ENCODE measurements at places on chromosomes 7 and 10. TPM values are rescaled to one million over a fixed set of nuclear protein-coding genes. Genes with fewer than 3 reads are reported as not detected.

DNA sequence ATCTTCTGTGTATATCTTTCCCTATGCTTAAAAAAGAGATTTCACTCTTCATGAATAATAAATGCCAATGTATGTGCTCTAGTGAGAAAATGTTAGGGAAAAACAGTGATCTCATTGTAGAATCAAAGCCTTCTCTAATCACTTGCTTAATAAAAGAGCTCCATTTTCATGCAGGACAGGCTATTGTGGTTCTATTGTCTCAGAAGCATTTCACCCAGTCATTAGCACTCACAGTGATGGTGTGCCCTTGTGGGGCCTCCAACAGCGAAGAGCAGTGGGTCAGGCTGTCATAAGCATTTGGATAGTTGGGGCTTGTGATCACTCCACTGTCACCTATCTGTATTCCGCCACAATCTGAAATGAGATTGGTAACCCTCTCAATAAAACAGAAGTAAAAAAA is 83.9 kb upstream of the RSU1 start:
- DNase-seq: no peak
- H3K36me3 ChIP-seq: peaks cover 19% of the 10 kb centered on the region
- peaks cover 5% of the 10 kb centered on the region for H3K4me1 ChIP-seq

- no peaks in the 10 kb centered on the region for H3K27me3 ChIP-seq
- no peak overlapping the region for H3K4me3 ChIP-seq
- no peak overlapping the region for H3K27ac ChIP-seq
- H3K36me3 ChIP-seq: no peaks in the 10 kb centered on the region
- no peak for DNase-seq
- H3K4me1 ChIP-seq: no peaks in the 10 kb centered on the region
Observed at GRCh38 chr10:76422769-76423168, 991.3 kb downstream of the LRMDA start.

DNA sequence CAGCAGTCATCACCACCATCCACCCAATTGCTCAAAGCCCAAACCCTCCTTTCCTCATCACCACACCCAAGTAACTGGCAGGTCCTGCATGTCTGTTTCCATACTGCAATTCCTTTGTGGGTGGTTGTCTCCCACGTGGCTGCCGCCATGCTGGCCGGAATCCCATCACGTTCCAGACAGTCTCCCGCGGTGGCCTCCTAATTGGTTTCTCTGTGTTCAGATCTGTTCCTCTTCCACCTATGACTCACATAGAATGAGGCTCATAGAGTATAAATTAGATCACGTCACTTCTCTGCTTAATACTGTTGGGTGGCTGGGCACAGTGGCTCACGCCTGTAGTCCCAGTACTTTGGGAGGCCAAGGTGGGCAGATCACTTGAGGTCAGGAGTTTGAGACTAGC is 813.0 kb downstream of the TYW1 start:
- no peak for DNase-seq
- H3K4me3 ChIP-seq: no peak overlapping the region
- H3K27me3 ChIP-seq: no peaks in the 10 kb centered on the region
- H3K36me3 ChIP-seq: no peaks in the 10 kb centered on the region
- no peaks in the 10 kb centered on the region for H3K4me1 ChIP-seq

GRCh38 chr7:6205971-6206660 is 66.3 kb downstream of the CYTH3 start:
- DNase-seq: no peak
- H3K36me3 ChIP-seq: no peaks in the 10 kb centered on the region
- no peak overlapping the region for H3K4me3 ChIP-seq
- no peak overlapping the region for H3K27ac ChIP-seq

DNA sequence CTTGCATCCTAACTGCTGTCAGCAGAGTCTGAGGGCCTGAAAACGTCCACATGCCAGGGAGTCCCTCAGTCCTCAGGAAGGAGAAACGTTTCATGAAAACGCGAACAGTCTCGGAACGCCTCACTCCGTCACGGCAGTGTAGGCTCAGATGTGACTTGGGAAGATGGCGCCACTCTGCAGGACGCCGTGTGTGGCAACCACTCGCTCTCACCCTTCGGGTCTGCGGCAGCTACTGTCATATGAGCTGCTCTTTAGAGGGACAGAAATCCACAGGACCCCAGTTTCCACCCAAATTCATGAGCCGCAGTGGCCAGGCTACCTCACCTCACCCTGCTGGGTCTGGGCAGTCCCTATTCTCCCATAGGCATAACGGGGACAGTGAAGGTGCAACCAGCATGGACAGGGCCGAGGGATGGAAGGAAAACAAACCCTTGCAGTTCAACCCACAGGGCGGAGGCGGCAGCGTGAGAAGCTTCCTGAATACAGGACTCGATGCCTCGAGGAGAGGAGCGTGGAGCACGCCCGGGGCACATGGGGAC is 438.3 kb downstream of the DNAJB6 start:
- no peaks in the 10 kb centered on the region for H3K4me1 ChIP-seq
- no peak overlapping the region for H3K27ac ChIP-seq
- no peak overlapping the region for H3K4me3 ChIP-seq

GPR37 gene
- not detected for total RNA-seq

DNA sequence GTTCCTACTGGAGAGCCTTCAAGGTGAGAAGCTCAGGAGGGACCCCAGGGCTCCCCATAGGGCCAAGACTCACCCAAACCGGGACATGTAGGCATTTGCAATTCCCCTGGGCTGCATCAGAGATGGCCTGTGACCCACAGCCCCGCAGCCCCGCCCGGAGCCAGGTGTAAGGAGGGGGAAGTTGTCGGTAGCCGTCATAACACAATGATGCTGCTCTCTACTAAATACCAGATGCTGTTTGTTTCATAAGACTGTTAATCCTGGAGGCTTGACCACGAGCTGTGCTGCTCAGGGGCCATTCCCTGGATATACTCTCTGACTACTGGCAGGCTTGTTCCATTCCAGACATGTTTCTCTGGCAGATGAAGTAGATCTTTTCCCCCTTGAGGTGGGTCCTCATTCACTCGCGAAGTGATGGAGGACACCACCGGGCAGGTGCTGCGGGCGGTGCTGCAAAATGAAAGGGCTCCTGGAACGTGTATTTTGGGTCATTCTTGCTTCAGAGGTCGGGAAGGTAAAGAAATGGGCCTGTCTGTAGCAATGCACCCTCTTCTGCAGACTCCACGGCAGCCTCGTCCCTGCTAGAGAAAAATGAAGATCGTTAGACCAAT is 61.1 kb downstream of the MKI67 start:
- H3K4me3 ChIP-seq: no peak overlapping the region
- no peak for DNase-seq
- peak overlapping the region; percentile 93 for H3K27ac ChIP-seq
- H3K27me3 ChIP-seq: no peaks in the 10 kb centered on the region

PDLIM1 gene
- 0.33 TPM for total RNA-seq

DNA sequence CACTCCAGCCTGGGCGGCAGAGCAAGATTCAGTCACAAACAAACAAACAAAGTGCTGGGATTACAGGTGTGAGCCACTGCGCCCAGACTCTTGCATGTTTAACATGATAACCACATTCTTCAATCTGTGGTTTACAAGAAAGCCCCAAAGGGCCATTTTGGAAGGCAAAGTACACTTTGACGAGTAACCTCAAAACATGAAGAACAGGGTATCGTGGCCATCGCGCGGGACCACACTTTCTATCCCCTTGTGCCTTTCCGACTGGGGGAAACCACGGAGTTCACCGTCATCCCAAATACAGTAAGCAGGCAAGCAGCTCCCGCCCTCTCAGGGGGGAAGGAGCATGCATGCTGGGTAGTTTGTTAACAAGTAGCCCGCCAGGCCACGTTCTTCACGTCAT is 125.2 kb downstream of the RNF216 start:
- H3K27me3 ChIP-seq: no peaks in the 10 kb centered on the region
- H3K4me1 ChIP-seq: peaks cover 2% of the 10 kb centered on the region
- no peak for DNase-seq
- H3K4me3 ChIP-seq: no peak overlapping the region

GRCh38 chr7:6618621-6619020 is 3.2 kb downstream of the ZNF853 start:
- H3K27ac ChIP-seq: no peak overlapping the region
- peaks cover 4% of the 10 kb centered on the region for H3K36me3 ChIP-seq
- DNase-seq: no peak
- H3K4me3 ChIP-seq: no peak overlapping the region
- H3K4me1 ChIP-seq: peaks cover 29% of the 10 kb centered on the region

ZNF117 gene
- total RNA-seq: 1.7 TPM

DNA sequence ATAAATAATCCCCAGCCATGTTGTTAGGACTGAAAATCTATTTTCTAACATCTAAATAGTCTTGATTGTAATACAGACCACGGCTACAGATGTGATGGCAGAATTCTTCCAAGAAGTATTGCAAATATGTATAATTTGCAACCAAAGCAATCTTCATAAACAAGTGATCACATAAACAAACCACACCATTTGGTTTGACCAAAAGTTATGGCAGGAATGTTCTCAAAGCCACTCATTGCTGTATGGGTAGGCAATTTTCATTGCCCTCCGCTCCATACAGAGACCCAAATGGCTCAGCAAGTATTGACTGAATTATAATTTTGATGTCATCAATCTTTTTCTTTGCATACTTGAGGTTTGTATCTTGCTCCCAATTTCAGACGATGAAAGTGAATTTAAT is 19.0 kb upstream of the RHOBTB1 start:
- no peak overlapping the region for H3K4me3 ChIP-seq
- H3K27ac ChIP-seq: no peak overlapping the region
- no peaks in the 10 kb centered on the region for H3K36me3 ChIP-seq

GRCh38 chr10:86017841-86018734 is 348.5 kb downstream of the GRID1 start:
- DNase-seq: no peak
- no peak overlapping the region for H3K27ac ChIP-seq
- H3K4me3 ChIP-seq: no peak overlapping the region
- no peaks in the 10 kb centered on the region for H3K4me1 ChIP-seq
- H3K27me3 ChIP-seq: peaks cover 4% of the 10 kb centered on the region

TAX1BP1 gene
- 87.9 TPM for total RNA-seq

DNA sequence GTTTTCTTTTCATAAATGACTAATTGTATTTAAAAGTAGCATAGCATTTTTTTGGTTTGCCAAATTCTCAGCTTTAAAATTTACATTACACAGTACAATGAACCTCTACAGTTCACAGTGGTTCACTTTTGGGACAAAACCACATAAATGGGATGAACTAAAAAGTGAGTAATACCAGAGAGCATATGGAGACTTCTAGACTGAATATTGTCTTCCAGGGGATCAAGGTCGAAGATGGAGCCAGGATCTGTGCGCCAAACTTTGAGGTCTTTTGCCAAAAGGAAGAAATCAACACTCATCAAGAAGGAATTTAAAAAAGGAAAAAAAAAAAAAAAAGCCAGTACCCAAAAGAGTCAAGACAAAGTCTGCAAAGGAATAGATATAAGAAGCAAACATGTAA is 87.5 kb downstream of the NEBL start:
- H3K4me1 ChIP-seq: no peaks in the 10 kb centered on the region
- no peaks in the 10 kb centered on the region for H3K27me3 ChIP-seq
- H3K4me3 ChIP-seq: no peak overlapping the region
- no peak overlapping the region for H3K27ac ChIP-seq

GRCh38 chr10:6786579-6787031 is 206.5 kb upstream of the PRKCQ start:
- H3K4me3 ChIP-seq: no peak overlapping the region
- DNase-seq: no peak
- no peak overlapping the region for H3K27ac ChIP-seq
- no peaks in the 10 kb centered on the region for H3K36me3 ChIP-seq

- H3K4me3 ChIP-seq: no peak overlapping the region
- DNase-seq: no peak
- peaks cover 17% of the 10 kb centered on the region for H3K36me3 ChIP-seq
- H3K27ac ChIP-seq: no peak overlapping the region
- peaks cover 5% of the 10 kb centered on the region for H3K4me1 ChIP-seq
Observed at GRCh38 chr7:107196834-107197610, 28.2 kb downstream of the HBP1 start.

GRCh38 chr7:158829021-158829341 is 328 bp downstream of the ESYT2 start:
- peaks cover 33% of the 10 kb centered on the region for H3K4me1 ChIP-seq
- peak overlapping the region; percentile 85 for H3K27ac ChIP-seq
- H3K36me3 ChIP-seq: peaks cover 7% of the 10 kb centered on the region
- H3K27me3 ChIP-seq: no peaks in the 10 kb centered on the region

DNA sequence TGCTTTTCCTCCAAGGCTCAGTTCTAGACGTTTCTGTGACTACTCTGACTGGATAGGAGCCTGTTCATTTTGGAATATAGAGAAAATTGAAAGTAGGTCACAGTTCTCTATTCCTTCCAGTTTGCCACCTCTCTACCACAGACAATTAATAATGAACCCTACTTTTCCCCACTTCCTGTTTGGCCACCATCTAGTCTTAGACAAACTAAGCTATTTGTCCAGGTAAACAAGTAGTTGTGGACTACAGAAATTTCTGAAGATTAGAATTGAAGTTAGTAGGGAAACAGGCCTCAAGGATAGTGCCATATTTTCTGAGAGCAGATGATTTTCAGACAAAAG is 87.0 kb downstream of the AUTS2 start:
- no peak overlapping the region for H3K27ac ChIP-seq
- no peaks in the 10 kb centered on the region for H3K27me3 ChIP-seq

All from activated naive CD4-positive, alpha-beta T cell treated with anti-CD3 and anti-CD28 coated beads for 36 hours (primary cell).